ENCODE measurements at places on chromosomes 7 and 10.
A peak's percentile ranks its signal among the peaks of the same experiment; 100 is the strongest.

GRCh38 chr10:115932099-115932498 lies 340.9 kb downstream of the GFRA1 start:
- no peak for DNase-seq

- no peak for DNase-seq
These were observed 74.9 kb downstream of the ADCYAP1R1 start for GRCh38 chr7:31126976-31127375.

- no peak for DNase-seq
These were observed 257.2 kb upstream of the GLI3 start for GRCh38 chr7:42494199-42494710.

DNA sequence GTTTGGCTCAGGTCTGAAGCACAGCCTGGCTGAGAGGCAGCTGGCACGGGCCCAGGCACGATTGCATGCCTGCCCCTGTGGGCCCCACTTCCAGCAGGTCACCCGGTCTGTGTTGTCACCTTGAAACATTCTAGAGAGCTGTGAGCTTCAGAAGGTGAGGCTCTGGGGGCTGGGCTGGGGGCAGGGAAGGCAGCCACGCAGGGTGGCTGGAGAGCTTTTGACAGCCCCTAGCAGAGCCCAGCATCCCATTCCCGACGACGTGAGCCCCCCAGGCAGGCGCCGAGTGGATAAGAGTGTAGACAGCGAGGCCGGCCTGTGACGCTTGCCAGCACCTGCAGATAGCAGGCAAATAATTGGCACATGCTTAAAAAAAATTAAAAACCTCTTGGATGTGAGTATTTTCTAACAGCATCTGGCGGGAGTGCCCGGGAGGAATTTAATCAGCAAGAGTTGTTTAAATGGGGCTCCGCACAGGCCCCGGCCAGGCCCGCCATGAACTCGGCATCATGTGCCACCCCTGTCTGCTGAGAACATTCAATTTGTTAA lies 212.0 kb upstream of the TBX20 start:
- DNase-seq: no peak

- DNase-seq: peak; percentile 62
These were observed 336.7 kb upstream of the KLF6 start for GRCh38 chr10:4121502-4122380.

- no peak for DNase-seq
These were observed 49.4 kb downstream of the AKR1D1 start for GRCh38 chr7:138125598-138126111.

GRCh38 chr10:114755537-114755936 lies 66.0 kb upstream of the FHIP2A start:
- DNase-seq: peak; percentile 95

DNA sequence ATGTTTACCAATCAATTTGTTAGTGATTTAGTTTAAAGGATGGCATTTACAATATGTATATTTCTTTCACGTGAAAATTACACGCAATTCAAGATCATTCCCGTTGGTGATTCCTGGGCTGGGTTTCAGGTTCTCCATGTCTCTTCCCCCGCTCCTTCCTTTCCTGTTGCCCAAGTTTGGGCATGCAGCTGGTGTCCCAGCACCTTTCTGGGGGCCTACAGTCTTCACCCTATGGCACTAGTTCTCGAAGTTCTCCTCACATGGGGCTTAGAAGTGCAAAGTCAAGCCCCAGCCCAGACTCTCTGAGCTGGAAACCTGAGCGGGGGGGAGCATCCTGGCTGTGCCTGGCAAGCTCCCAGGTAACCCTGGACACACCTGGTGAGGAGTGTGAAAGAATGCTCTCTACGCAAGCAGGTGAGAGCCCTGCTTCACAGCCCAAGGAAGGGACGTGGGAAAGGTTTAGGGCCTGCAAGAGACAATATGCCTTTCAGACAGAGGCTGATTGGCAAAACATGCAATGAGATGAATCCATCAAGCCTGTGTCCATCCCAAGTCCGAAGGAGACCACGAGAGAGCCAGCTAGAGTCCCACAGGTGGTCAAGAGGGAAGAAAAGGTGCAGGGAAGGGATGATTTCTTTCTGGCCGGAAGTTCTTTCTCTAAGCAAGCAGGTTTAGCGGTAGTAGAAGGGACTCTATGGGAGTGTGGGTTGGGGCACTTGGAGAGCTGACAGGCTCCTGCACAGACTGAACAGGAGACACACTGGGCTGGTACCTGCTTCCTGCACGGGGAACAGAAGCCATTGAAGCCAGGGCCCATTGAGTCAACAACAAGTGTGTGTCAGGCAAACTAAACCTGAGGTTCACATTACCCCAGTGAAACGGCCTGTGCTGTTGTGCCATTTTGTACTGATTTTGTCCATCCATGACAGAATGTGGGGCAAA lies 131.1 kb downstream of the ADARB2 start:
- no peak for DNase-seq

Measured in MM.1S (cell line).